ENCODE measurements at places on chromosomes 11 and 22.

DNA sequence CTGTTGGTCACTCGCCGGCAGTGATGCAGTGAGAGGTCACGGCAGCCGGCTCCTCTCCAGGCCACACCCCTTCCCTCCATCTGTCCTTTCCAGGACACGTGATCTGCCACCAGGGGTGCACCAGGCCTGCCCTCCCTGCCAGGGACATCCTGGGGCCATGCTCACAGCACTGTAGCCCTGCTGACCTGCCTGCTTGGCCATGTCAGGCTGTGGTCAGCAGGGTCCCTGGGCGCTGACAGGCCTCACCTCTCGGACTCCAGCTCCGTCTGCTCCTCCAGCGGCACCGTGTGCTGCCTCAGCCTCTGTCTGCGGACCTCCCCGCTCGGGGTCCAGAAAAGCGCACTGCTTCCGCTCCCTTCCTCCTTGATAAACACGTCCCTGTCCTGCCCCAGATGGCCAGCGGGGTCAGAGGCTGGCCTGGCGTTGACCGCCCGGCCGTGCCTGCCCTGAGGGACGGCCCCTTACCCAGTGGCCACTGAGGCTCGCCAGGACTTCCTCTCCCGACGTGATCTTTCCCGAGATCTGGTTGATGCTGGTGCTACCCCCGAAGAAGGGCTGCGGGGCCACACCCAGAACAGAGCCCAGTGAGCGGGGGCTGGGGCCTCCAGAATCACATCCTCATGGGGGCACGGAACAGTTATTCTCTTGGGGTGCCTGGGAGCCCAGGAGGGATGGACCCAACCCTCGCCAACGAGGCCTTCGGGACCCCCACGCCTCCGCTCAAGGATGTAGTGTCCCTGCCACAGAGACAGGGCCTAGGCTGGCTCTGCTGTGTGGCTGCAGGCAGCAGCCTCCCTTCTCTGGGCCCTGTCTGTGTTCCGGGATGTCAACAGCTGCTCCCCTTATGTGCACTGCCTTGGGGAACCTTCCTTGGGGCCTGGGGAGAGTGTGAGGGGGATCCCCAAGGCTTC lies 36.3 kb upstream of the CARS1 start:
- DNase-seq = no peak

GRCh38 chr11:57643802-57644201 lies 5.9 kb downstream of the YPEL4 start:
- no peak for DNase-seq

DNA sequence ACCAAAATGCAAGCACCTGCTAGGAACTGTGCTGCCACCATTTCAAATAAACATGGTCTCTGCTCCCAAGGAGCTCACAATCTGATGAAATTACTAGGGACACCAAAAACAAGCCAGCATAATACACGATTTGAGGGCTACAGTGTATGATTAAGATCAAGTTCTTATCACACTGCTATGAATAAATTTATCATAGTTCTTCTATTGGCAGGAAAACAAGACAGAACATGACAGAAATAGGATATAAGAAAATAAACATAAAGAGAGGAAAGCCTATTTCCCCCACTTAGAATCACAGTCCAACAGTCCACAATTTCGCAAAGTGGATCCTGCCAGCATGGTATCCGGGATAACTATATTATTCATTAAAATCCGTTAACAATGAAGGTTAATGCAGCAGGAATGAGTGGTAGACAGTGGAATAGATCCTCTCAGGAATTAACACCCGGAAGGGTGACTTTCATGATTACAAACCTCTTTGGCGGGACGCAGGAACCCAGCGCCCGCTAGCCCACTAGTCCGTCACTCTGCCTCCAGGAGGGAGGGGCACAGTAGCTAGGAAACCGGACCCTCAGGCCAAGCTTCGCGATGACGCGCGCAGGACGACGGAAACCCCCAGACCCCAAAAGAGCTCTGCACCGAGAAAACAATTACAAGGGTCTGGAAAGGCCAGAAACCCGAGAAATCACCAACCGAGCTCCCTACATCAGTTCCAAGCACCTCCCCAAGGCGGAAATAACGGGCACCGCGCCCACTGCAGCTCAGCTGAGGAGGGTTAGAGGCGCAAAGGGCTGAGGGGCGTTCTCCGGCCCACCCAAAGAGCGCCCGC lies 607 bp downstream of the CCDC82 start:
- DNase-seq = no peak

DNA sequence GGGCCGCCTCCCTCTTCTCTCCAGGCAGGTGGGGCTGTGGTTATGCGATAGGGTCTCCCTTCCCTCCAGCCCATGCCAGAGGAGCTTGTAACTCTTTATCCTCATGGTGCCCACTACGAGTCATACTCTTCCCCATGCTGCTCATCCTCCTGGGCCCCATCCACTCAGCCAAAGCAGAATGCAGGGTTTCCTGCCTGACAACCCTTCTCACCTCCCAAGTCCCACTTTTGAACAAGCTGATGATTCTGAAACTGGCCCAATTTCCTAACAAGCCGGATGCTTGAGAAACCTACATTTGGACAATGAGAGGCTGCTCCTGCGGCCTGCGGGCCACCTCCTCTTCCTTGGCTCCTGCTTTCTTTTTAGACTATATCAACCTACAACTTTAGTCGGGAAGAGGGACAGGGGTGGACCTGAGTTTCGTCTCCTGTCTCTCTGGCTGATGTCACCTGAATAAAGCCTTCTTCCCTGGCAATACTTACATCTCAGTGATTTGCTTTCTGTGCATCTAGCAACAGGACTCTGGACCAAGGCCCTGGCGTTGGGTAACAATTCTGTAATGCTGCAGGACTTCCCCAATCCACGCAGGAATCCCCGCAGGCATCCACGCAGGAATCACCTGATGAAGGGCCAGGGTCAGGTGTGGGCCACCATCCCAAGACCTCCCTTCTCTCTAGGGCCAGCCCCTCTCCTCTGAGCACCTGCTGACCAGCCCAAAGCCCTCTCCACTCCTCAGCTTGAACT lies 1.5 kb upstream of the NDUFS8 start:
- DNase-seq = no peak

DNA sequence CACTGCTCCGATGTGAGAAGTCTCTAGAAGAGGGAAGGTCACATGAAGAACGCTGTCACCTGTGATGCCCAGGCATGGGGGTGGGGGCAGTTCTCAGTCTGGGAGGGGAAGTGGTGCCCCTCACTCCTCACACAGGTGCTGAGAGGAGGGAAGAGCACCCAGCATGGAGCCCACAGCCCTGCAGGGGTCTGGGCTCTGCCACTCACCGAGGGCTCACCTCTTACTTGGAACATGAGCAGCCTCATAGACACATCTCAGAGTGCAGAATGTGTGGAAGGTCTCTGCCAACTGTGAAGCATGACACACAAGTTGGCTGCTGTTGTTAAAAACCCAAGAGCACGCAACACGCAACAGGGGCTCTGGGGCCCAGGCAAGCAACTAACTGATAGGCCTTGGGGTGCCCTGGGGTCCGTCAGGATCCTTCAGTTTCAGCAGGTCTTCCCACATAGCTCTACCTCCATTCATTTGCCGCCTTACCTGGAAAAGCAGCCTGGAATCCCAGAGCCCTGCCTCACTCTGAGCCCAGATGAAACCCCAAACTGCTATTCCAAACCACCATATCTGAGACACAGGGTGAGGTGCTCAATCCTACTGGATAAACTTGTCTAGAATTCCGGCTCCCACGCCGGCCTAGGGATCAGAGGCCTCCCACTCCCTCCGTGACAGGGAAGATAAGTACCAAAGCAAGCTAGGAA lies 17.5 kb upstream of the TMPRSS4 start:
- no peak for DNase-seq

DNA sequence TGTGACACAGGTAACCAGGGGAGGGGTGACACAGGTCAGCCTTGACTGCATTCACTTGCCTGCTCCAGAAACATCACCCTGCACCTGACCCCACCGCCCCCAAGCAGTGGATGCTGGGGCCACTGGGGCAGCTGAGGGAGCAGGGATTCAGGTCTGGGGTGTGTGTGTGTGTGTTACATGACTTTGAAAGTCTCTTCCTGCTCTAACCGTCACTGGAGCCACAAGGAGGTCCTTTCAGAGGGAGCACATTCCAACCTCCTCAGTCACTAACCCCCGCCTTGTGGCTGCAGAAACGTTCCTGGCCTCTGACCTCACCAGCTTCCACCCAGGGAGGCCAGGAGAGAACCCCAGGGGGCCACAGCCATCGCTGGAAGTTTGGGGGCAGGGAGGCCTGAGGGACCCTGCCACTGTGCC lies 2.9 kb upstream of the FOSL1 start:
- no peak for DNase-seq

DNA sequence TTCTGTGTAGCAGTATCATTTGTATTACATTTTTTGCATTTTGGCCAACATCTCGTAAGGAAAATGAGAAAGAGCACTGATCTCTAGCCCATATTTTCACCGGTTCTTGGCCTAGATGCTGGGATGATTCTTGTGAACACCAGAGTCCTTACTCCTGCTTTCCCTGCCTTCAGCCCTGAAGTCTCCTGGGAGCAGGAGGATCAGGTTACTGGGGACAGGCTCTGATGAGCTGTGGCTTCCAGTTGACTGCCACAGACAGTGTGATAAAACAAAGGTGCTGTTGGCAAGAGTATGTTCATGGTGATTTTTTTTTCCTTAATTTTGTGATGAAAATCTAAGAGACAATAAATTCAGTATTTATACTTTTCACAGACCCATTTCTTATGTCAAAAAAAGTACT lies 34.2 kb upstream of the ADSL start:
- no peak for DNase-seq

- no peak for DNase-seq
These were observed 120.2 kb upstream of the ALX4 start for GRCh38 chr11:44430140-44430539.

GRCh38 chr22:28395920-28396753 lies 283.5 kb downstream of the TTC28 start:
- no peak for DNase-seq

GRCh38 chr11:19458231-19458630 lies 217.5 kb upstream of the E2F8 start:
- no peak for DNase-seq

DNA sequence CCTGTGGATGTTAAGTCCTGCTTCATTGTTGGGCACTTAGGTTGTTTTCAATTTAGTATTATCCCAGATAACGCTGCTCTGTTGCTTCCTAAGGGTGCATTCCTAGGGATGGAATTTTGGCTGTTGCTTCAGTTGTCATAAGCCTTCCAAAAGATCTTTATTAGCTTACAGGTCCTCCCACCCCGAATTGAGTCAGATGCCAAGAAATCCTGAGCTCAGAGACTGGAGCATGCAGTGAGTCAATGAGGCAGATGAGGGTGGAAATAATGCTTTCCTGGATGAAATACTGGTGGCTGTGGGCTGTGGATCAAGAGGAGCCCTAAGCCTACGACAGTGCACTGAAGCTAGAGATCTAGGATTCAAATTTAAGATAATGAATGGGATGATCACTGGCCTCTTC lies 10.7 kb upstream of the IL18BP start:
- no peak for DNase-seq

GRCh38 chr22:49525360-49525759 lies 302.3 kb downstream of the BRD1 start:
- DNase-seq = no peak

DNA sequence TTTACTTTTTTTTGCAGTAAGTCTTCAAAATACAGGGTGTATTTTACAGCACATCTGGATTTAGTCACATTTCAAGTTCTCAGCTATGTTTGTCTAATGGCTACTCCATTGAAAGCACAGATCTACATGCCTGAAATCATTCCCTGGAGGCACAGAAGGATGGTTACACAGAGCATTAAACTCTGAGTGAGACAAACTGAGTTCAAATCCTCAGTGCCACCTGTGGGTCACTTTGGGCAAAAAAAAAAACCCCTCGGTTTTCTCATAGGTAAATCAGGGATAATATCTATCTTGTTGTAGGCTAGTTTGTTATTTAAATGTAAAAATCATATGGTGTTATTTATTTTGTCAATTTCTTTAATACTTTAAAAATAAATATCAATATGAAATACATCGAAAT lies 7.7 kb downstream of the ANKRD49 start:
- no peak for DNase-seq

DNA sequence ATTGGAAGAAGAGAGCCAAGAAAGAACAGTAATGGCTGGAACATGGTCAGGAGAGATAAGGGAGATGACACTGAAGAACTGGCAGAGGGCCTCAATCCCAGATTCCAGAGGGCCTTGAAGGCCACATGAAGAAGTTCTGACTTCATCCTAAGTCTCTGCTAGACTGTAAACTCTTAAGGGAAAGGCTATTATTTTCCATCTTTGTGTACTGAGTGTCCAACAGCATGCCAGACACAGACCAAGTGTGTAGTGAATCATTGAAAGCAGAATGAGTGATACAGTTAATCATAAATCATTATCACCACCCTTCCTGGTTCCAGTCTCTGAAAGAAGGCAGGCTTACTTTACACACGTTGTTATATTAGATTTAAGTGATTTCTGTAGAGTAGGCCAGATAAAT lies 185.3 kb upstream of the C11orf87 start:
- DNase-seq = no peak

DNA sequence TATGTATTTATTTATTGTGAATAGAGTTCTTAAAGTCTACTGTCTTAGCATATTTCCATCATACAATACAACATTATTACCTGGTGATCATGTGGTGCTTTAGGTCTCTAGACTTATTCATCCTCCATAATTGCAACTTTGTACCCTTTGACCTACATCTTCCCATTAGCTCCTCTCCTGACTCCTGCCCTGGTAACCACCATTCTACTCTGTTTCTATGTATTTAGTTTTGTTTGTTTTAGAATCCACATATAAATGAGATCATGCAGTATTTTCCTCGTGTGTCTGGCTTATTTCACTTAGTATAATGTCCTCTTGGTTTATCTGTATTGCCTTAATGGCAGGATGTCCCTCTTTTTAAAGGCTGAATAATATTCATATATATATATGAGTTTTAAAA lies 22.7 kb downstream of the NCAM1 start:
- no peak for DNase-seq

- no peak for DNase-seq
These were observed 161.3 kb upstream of the UBASH3B start for GRCh38 chr11:122494221-122494620.

DNA sequence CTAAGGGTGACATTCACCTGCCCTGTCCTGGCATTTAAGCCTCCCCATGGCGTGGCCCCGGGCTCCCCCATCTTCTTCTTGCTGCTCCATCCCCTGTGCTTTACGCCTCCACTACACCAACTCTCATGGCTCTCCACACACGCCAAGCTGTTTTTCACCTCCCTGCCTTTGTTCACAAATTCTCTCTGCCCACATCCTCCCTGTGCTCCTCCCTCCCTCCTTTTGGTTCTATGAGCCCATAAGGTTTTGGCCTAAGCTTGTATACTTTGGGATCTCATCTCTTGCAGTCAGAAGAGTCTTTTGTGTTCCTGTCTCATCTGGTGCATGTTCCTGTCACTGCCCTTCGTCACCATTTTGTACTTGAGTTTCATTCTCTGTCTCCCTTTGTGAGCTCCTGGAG lies 4.6 kb upstream of the DNAL4 start:
- DNase-seq = no peak

- DNase-seq = no peak
These were observed 10.5 kb downstream of the TOLLIP start for GRCh38 chr11:1298695-1299492.

- DNase-seq = peak; percentile 83
These were observed at the start of gene NFRKB for GRCh38 chr11:129895126-129896041. Gene NFRKB (minus strand): TSS chr11:129895578. CDS start chr11:129892849, 2,729 bp downstream.

GRCh38 chr11:95884802-95885201 lies 39.1 kb downstream of the MTMR2 start:
- no peak for DNase-seq

GRCh38 chr11:19366992-19367709 lies 126.4 kb upstream of the E2F8 start:
- no peak for DNase-seq

- DNase-seq = no peak
These were observed 567.9 kb downstream of the NTM start for GRCh38 chr11:131938351-131938751.

- no peak for DNase-seq
These were observed 13.2 kb upstream of the AIFM3 start for GRCh38 chr22:20953668-20954500.

Data from stimulated activated CD4-positive, alpha-beta T cell treated with anti-CD3 and anti-CD28 coated beads, TNF-alpha, amount 100 ng/mL, for 1 hour (primary cell).